ENCODE measurements at places on chromosomes 1 and 21. TPM values are rescaled to one million over a fixed set of nuclear protein-coding genes. Genes with fewer than 3 reads are reported as not detected.

- H3K36me3 ChIP-seq = no peaks in the 10 kb centered on the region
- H3K4me3 ChIP-seq = no peak overlapping the region
- no peak for DNase-seq
- no peaks in the 10 kb centered on the region for H3K4me1 ChIP-seq
- no peaks in the 10 kb centered on the region for H3K27me3 ChIP-seq
These were observed 15.0 kb downstream of the DPT start for GRCh38 chr1:168714012-168714411.

DNA sequence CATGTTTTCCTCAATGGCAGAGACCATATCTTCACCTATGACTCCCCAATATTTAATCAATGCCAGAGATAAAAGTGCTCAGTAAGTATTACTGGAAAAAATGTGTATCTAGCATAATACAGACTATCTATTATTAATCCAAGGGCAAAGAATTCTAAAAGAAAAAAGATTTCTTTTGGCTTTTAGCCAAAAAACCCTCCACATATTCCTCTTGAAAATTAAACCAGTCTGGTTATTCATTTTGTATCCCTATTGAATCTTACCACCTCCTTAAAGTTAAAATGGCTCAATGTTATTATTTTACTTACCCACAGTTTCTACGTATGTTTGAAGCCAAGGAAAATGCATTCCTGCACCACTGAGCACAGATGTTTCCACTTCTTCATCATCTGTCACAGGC lies 1.6 kb downstream of the TAF1A start:
- H3K4me1 ChIP-seq = peaks cover 12% of the 10 kb centered on the region
- H3K4me3 ChIP-seq = peak overlapping the region; percentile 78
- H3K36me3 ChIP-seq = no peaks in the 10 kb centered on the region

GRCh38 chr1:12341667-12342066 lies 111.8 kb downstream of the VPS13D start:
- H3K4me1 ChIP-seq = peaks cover 29% of the 10 kb centered on the region
- no peak overlapping the region for H3K4me3 ChIP-seq
- H3K36me3 ChIP-seq = no peaks in the 10 kb centered on the region

The CNR2 gene
- 12.1 TPM for polyA plus RNA-seq

- no peak for DNase-seq
- H3K27ac ChIP-seq = no peak overlapping the region
- H3K36me3 ChIP-seq = no peaks in the 10 kb centered on the region
- H3K4me1 ChIP-seq = no peaks in the 10 kb centered on the region
- H3K27me3 ChIP-seq = no peaks in the 10 kb centered on the region
These were observed 1756.5 kb downstream of the NCAM2 start for GRCh38 chr21:22754746-22755145.

All from GM12878 (cell line).